Dermis microvascular lymphatic vessel endothelial cell (primary cell): ENCODE measurements at places on chromosomes 16 and 17. TPM values are rescaled to one million over a fixed set of nuclear protein-coding genes. Genes with fewer than 3 reads are reported as not detected.

GRCh38 chr16:23976524-23976923 is 140.7 kb downstream of the PRKCB start:
- no peak for DNase-seq

DNA sequence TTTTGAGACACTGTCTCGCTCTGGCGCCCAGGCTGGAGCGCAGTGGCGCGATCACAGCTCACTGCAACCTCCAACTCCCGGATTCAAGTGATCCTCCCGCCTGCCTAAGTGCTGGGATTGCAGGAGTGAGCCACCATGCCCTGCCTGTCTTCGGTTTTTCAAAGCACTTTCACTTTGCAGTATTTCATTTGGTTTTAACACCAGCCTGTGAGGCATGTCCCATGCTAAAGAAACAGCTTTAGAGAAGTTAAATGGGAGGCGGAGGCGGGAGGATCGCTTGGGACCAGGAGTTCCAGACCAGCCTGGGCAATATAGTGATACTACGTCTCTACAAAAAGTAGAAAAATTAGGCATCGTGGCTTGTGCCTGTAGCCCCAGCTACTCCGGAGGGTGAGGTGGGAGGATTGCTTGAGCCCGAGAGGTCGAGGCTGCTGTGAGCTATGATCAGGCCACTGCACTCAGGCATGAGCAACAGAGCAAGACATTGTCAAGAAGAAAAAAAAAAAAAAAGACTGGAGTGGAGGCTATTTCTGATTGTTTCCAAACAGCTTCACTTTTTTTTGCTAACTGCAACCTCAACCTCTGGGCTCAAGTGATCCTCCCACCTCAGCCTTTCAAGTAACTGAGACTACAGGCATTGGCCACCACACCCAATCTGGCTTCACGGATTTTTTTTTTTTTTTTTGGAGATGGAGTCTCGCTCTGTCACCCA is 1.3 kb downstream of the METTL23 start:
- peak; percentile 19 for DNase-seq

GRCh38 chr17:38361694-38362465 is 10.2 kb downstream of the SOCS7 start:
- DNase-seq: no peak

GRCh38 chr16:86735727-86736126 is 157.4 kb downstream of the FOXL1 start:
- no peak for DNase-seq

GRCh38 chr16:65895906-65896305 is 470.6 kb upstream of the CDH5 start:
- no peak for DNase-seq

DNA sequence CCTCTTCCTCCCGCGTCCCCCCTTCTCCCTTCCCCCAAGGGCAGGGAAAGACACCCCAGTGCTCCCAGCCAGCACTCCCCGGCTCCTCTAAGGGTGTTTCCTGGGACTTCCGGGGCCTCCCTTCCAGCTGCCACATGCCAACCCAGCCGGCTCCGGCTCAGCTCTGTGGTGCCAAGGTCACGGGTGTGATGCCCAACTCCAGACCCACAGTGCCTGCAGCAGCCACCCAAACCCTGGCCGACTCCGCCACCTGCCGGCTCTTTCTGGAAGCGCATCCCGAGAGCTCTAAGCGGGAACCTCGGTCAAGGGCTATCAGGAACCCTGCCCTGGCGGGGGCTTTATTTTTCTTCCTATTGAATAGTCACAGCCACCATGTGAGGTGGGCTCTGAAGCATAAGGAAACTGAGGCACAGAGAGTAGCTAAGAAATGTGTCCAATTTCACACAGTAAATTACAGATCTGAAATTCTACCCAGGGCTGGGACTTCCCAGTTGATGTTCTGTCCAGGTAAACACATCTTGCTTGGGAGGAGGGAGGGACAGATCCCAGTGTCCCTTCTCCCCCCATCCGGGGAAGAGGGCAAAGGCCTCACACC is 3.3 kb upstream of the PPP1R1B start:
- peak; percentile 16 for DNase-seq

Gene ITGAX
- total RNA-seq: 0.63 and 0.64 TPM in 2 replicates
